ENCODE measurements at places on chromosomes 3 and 15.

- no peak for DNase-seq
These were observed 75.1 kb downstream of the TNIK start for GRCh38 chr3:171385086-171385485.

GRCh38 chr3:73114711-73115110, 53.3 kb downstream of the EBLN2 start:
- no peak for DNase-seq

GRCh38 chr3:16088496-16088895, 86.0 kb upstream of the GALNT15 start:
- no peak for DNase-seq

GRCh38 chr3:40588406-40588805, 63.6 kb downstream of the ZNF621 start:
- DNase-seq: no peak

GRCh38 chr15:75468913-75469598, 17.6 kb upstream of the SIN3A start:
- DNase-seq: no peak

- DNase-seq: no peak
These were observed 189.4 kb downstream of the TBC1D5 start for GRCh38 chr3:17553080-17553479.

- no peak for DNase-seq
These were observed 36.0 kb upstream of the CCNL1 start for GRCh38 chr3:157195965-157196364.

DNA sequence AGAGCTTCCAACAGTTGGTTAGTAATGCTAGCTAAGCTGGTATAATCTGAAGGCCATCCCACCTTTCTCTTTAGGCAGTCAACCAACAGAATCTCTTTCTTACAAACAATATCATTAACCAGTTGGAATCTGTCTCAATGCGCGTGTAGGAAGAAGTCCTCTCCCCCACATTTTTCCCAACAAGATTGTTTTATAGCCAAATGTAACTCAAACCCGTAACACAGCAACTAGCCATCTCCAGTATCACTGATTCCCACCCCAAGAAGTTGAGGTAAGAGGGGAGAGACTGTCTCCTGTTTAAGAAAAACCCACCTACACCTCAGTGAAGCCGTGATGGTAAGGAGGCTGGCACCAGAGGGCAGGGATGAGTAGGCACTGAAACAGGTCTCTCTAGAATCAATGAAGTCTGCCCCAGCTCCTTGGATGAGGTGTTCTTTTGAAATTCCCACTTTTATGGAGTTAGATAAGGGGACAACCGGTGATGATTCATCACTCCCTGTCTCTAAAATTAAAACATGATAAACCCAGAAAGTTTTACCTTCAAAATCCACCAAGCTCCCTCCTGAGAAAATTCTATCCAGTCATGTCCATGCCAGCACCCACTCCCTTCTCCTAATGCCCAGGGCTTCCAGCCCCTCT, 30.9 kb downstream of the CDC25A start:
- no peak for DNase-seq

GRCh38 chr3:109882144-109882543, 544.8 kb upstream of the DPPA4 start:
- DNase-seq: no peak

DNA sequence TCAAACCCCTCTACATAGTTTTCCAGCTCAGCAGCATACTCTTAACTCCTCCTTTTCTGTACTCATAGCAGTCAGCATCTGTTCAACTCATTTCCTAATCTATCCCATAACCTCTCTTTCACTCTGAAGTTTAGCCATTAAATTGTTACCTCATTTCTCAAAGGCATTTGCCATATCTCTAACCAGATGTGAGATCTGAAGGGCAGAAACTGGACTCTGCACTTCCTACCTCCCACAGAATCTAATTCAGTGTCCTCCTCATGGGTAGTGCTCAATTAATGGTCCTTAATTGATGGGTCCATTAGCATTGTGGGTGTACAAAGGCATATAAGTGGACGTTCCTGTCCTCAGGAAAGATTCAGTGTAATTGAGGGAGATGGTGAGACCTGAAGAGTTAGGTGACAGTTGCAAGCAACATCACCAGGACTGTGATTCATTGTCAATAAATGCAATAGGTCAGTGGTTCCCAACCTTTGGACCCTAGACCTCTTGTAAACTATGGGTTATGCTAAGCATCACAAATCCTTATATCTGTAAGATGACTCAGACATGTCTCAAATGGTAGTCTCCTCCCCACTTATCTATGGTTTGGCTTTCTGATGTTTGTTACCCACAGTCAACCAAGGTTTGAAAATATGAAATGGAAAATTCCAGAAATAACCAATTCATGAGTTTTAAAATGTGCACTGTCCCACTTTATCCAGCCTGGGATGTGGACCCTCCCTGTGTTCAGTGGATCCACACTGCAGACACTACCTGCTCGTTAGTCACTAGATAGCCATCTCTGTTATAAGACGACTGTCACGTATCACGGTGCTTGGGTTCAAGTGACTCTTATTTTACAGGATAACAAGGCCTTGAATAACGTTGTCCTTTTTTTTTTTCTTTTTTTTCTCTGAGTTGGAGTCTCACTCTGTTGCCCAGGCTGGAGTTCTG, 25.0 kb upstream of the UACA start:
- DNase-seq: no peak
